ENCODE measurements at places on chromosomes 3 and 15.

DNA sequence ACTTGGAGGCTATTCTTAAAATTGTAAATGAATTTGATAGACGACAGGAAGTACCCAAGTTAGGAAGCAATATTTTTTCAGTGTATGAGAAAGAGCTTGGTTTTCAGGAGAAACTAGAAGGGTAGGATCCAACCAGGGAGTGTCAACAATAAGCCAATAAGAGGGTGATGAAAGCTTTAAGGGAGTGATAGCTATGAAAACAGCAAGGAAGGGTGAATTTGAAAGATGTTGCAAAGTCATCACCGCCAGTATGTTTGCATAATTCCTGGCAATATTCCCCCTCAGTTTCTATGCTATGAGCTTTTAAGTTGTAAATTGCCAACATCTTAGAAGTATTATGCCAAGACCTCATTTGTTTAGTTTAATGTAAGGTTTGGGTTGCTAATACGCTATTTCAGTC, 11.8 kb upstream of the CSTA start:
- no peak for DNase-seq

- no peak for DNase-seq
These were observed 89.1 kb upstream of the SLC2A2 start for GRCh38 chr3:171115667-171116066.

DNA sequence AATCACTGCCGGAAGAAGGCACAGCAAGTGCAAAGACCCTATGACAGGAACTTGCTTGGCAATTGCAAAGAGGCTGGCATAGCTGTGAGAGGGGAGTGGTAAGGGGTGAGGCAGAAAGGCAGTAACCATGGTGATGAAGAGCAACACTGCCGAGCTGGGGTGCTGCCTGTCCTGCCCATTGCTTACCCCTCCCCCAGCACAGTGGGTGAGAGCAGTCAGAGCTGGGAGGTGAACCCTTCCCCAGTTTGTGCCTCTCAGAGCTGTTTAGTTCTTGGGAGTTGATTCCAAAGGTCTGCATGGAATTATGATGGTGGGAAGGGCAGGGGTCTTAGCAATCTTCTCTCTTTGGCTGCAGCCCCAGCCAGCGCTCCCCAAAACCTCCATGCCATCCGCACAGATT, 8.8 kb downstream of the TYRO3 start:
- DNase-seq, result no peak

DNA sequence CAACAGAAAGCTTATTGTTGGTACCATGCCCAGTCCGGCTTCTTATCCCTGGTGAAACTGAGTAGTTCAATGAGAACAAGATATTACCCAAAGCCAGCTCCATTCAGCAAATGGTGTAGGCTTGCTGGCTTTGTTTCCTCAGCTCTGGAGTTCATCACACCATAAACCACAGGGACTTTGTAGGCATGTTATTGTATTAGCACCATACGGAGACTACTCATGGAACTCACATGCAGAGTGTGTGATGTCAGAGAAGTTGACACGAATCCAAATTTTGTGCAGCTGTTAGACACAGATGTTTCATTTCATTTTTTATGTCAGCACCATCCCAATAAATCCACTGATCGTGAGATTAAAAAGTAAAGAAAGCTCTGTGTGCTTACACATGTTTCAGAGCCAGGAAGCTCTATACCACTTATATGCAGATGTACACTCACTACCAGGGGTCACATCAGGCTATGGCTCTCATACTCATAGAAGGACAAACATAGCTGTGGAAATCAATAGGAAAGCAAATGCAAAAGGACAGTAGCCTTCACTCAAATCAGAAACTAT, 63.4 kb upstream of the LEKR1 start:
- DNase-seq, result no peak

GRCh38 chr3:100899440-100900091, 93.7 kb downstream of the ABI3BP start:
- DNase-seq, result no peak

DNA sequence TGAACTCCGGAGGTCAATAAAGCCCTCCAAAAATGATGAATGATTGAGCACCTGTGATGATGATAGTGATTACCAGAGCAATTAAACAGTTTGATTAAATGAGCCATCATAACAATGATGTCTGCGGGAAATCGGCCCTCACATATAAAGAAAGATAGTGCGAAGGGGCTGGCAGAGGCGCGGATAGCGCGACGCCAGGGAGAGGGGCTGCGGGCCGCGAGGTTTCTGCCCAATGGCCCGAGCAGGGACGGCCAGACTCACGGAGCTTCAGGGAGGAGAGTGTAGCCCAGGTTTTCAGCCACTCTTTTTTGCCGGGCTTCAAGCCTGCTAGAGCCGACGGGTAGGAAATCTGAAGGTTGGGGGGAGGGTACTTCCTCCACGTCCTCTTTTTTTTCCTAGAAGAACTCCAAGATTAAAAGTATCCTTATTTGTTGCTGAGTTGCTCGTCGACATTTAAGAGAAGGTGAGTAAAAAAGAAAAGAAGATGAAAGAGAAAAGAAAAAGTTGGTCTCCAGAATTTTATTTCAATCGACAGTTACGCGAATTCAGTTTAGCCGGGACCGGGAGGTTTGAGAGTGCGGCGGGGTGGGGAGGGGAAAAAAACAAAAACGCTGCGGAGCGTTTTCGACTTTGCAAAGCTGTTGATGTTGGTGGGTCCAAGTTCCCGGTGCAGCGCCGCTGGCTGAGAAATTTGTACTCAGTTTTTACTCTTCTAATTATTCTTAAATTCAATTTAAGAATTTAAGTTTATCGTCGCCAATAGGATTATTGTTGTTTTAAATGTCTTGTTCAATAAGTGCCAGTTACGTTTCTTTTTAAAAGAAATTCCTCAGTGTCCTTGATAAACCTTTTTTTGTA, 2.2 kb upstream of the MEIS2 start:
- DNase-seq, result no peak
